ENCODE measurements at places on chromosomes 5 and 9.

- DNase-seq, result no peak
Measured at GRCh38 chr5:147216552-147217154, 18.2 kb upstream of the STK32A start.

- no peak for DNase-seq
Measured at GRCh38 chr5:138701678-138702077, 51.5 kb upstream of the CTNNA1 start.

- no peak for DNase-seq
Measured at GRCh38 chr9:32783168-32783891, at the start of gene TMEM215. Gene TMEM215 (plus strand): TSS chr9:32783540. CDS start chr9:32784184, 644 bp downstream.

DNA sequence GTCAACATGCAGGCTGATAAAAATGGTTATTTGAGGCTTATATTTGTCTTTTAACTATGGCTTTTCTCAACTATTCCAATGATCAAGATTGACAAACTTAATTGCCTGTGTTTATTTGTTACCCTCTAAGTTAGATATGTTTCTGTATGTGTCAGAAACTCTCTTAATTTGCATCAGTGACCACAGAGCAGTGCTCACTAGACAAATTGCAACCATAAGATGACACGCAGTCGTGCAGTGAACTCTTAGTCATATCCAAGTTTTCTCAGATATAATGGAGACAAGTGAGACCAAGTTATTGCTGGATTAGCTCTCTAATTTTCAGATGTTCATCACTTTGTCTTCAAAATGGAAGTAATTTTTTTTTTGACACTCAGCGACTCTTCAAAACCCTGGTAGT, 342.2 kb upstream of the RFX3 start:
- DNase-seq, result no peak

GRCh38 chr9:20043461-20043860, 254.6 kb upstream of the SLC24A2 start:
- DNase-seq, result no peak

- DNase-seq, result no peak
Measured at GRCh38 chr5:65149827-65150226, 331.9 kb downstream of the ADAMTS6 start.

- no peak for DNase-seq
Measured at GRCh38 chr5:105632043-105632442, 2038.7 kb downstream of the EFNA5 start.

- no peak for DNase-seq
Measured at GRCh38 chr5:73378070-73378469, 70.5 kb downstream of the FOXD1 start.

- no peak for DNase-seq
Measured at GRCh38 chr9:121906074-121906870, 186.8 kb downstream of the TTLL11 start.

DNA sequence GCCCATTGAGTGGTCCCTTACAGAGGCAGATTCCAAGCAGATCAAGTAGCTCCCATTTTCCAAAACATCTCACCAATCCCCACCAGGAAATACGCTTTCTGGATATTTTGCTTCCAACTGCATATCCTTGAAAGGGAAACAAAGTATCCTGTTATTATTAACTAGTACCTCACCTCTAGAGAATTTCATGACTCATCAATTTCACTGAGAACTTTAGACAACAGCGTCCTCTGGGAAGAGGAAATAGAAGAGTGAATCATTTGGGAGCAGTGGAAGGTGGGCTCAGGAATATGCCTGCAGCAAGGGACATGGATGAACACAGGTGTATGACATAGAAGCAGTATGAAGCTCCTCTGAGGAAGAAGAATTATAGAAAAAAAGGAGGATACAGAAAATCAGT, 186.7 kb downstream of the MARCHF11 start:
- no peak for DNase-seq

DNA sequence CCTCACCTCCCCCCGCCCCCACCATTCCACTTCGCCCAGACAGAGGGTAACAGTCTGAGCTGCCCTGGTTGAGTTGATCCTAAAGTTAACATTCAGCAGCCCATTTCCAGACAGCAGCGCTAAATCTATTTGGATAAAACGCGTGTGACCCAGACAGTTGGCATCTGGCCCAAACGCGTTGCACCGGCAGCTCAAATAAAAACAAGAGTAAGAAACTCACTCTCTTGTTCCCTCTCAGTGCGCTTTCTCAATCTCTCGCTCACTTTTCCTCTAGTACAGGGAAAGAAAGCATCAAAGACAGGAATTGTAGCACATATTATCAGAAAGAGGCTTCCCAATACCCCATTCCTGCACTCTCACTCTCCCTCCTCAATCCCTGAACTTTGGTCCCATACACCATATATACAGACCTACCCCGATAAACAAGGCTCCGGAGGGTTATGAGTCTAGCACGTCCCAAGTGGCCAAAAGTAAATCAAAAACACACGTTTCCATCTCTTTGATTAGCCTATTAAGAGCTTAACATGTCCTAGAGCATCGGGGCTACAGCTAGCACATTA, 1.3 kb downstream of the ADAMTS6 start:
- DNase-seq, result no peak

GRCh38 chr5:92852219-92852618, 728.8 kb downstream of the NR2F1-AS1 start:
- DNase-seq, result no peak
